CD4-positive, alpha-beta T cell (primary cell): ENCODE measurements at places on chromosomes 5 and 9. TPM values are rescaled to one million over a fixed set of nuclear protein-coding genes. Genes with fewer than 3 reads are reported as not detected.

OR1N2 gene
- not detected for total RNA-seq

PRLR gene
- total RNA-seq = 0.03 TPM

CCL28 gene
- total RNA-seq = 20.6 TPM

IL33 gene
- total RNA-seq = not detected

SPINK13 gene
- total RNA-seq = not detected

SPATA6L gene
- 9.4 TPM for total RNA-seq

RNF130 gene
- 18.2 TPM for total RNA-seq

NPR3 gene
- not detected for total RNA-seq
